ENCODE measurements at places on chromosomes 5 and 9.

GRCh38 chr5:151315998-151316597 is 12.5 kb upstream of the SLC36A3 start:
- DNase-seq = peak; percentile 62

DNA sequence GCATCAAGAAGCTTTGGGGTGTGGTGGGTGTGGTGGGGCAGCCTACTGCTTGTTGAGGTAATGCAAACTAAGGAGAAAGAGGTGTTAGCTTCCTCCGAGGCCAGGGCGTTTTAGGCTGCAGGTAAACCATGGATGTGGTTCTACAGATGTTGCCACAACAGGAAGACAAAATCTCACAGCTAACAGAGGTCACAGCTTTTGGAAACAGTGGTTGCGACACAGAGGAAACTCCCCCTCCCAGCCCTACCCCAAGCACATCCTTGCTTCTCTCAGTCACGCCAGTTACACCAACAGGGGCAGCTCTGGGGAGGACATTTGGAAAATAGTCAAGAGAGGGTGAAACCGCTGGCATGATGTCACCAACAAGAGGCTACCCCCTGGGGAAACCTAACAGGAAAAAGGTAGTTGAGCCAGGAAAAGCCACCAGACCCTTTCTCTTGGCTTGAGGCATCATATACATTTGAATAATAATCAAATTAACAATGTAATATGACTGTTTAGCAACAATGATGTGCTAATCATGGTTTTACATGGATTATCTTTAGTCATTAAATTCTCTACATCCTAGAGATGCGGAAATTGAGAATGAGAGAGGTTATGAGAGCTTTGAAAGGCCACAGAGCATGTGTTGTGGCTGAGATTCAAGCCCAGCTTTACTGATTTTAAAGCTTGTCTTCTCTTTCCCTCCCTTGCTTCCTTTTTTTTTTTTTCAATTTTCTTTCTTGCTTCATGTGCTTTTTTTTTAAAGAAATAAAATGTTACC is 82.2 kb upstream of the IL12B start:
- peak; percentile 83 for DNase-seq

- no peak for DNase-seq
Measured at GRCh38 chr5:175223291-175223690, 220.7 kb downstream of the DRD1 start.

DNA sequence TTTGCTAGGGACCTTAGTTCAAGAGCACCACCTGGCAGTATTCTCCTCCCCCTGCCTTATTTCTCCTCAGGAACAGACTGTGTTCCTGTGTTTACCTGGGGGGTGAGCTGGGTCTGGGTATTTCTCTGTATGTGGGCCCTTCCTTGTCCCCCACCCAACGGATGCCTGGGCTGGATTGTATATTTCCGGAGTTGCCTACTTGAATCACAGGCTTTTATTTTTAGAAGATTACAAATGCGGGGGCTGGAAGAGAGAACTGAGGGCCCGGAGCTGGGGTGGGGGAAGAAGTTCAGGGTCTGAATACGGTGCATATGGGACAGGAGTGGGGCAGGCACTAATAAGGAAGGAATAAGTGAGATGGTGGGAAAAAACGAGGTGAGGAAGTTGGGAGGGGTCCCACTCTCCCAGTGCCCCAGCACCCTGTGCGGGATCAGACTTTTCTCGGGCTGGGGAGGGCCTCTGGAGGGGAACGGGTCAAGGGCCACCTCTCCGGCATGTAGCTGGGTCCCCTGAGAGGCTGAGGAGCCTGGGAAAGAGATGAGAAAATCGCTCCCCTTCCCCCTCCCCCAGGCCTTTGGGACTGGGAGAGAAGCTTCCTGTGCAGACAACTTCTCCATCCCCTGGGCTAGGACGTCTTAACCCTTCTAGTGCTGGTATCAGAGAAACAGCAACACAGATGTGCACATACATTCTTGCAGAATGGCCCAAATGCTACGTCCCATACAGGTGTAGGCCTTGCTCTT is 42.1 kb downstream of the PCDH1 start:
- DNase-seq = peak; percentile 76

- DNase-seq = no peak
Measured at GRCh38 chr9:90559075-90560073, 83.2 kb downstream of the DIRAS2 start.

GRCh38 chr5:432201-432927 is 10.6 kb upstream of the EXOC3 start:
- no peak for DNase-seq

GRCh38 chr5:1638658-1639400 is 115.1 kb upstream of the LPCAT1 start:
- no peak for DNase-seq

DNA sequence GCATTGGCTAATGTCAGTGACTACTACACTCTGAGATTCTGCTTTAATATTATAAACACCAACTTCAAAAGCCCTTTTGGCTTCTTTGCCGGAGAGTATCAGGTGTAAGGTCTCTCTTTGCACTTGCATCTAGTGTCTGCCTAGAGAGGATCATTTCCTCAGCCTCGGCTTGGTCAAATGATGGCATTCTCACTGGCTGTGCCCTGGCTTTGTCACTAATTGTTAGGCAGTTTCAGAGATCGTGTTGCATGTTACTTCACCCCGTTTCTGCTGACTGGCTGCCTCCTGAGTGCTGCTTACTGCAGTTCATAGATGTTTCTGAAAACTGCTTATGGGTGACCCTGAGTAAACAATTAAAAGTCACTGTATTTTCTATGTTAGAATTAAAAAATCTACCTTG is 48.8 kb downstream of the SLC1A3 start:
- DNase-seq = peak; percentile 27

Data from KBM-7 (cell line).